Activated CD4-positive, alpha-beta T cell treated with anti-CD3 and anti-CD28 coated beads, Interleukin-2, amount 10 ng/mL, durations not matched to agents 7 days and 5 days (primary cell): ENCODE measurements at places on chromosomes 12 and 14. TPM values are rescaled to one million over a fixed set of nuclear protein-coding genes. Genes with fewer than 3 reads are reported as not detected.
A peak's percentile ranks its signal among the peaks of the same experiment; 100 is the strongest.

The C12orf50 gene
- total RNA-seq: not detected

DNA sequence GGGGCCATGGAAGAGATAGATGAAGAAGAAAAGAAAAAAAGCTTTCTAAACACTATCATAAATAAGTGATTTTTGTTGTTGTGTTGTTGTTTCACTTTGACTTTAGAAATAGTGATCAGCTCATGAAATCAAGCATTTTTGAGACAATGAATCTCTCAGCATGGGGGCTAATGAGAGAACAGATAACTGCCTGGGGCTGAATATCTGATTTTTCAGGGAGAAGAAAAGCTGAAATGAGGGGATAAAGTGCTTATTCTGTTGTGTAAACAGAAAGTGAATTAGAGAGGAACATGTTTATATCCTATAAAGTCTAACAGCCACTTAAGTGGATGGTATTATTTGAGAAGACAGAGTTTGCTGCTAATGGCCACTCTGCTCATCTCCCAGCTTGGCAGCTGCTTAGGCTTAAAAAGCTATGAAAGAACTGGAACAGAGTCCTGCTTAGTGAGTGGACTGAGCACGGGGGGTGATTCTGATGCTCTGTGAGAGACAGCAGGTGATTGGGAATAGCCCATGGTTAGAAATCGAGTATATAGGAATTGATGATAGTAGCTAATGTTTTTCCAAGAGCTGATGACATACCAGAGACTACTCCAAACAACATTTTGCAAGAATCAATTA, 646.1 kb upstream of the TMEM132C start:
- no peaks in the 10 kb centered on the region for H3K36me3 ChIP-seq
- H3K27ac ChIP-seq: no peak overlapping the region
- H3K27me3 ChIP-seq: no peaks in the 10 kb centered on the region
- H3K4me1 ChIP-seq: no peaks in the 10 kb centered on the region

The PLCZ1 gene
- not detected for total RNA-seq

The C12orf54 gene
- not detected for total RNA-seq

GRCh38 chr14:95533822-95534221, 1.0 kb upstream of the GLRX5 start:
- H3K36me3 ChIP-seq: peaks cover 15% of the 10 kb centered on the region
- H3K4me1 ChIP-seq: peaks cover 69% of the 10 kb centered on the region
- H3K4me3 ChIP-seq: peak overlapping the region; percentile 87

The CLEC6A gene
- total RNA-seq: not detected

The POTEG gene
- total RNA-seq: not detected

- H3K4me3 ChIP-seq: no peak overlapping the region
- no peaks in the 10 kb centered on the region for H3K36me3 ChIP-seq
- no peak overlapping the region for H3K27ac ChIP-seq
- no peak for DNase-seq
- no peaks in the 10 kb centered on the region for H3K27me3 ChIP-seq
- no peaks in the 10 kb centered on the region for H3K4me1 ChIP-seq
Measured at GRCh38 chr12:79000501-79000900, 135.9 kb downstream of the SYT1 start.

- H3K4me3 ChIP-seq: no peak overlapping the region
- H3K27ac ChIP-seq: peak overlapping the region; percentile 58
- H3K36me3 ChIP-seq: no peaks in the 10 kb centered on the region
- H3K27me3 ChIP-seq: no peaks in the 10 kb centered on the region
- H3K4me1 ChIP-seq: peaks cover 10% of the 10 kb centered on the region
Measured at GRCh38 chr14:20606190-20606901, 15.2 kb upstream of the RNASE12 start.

- peaks cover 3% of the 10 kb centered on the region for H3K27me3 ChIP-seq
- no peak overlapping the region for H3K27ac ChIP-seq
- no peaks in the 10 kb centered on the region for H3K36me3 ChIP-seq
- H3K4me1 ChIP-seq: no peaks in the 10 kb centered on the region
Measured at GRCh38 chr12:101186291-101186690, 23.7 kb downstream of the SLC5A8 start.

- H3K36me3 ChIP-seq: no peaks in the 10 kb centered on the region
- H3K27me3 ChIP-seq: no peaks in the 10 kb centered on the region
- H3K4me1 ChIP-seq: peaks cover 8% of the 10 kb centered on the region
- H3K27ac ChIP-seq: no peak overlapping the region
- no peak overlapping the region for H3K4me3 ChIP-seq
Measured at GRCh38 chr14:68463705-68464374, 329.0 kb downstream of the ZFP36L1 start.

- no peaks in the 10 kb centered on the region for H3K27me3 ChIP-seq
- H3K4me3 ChIP-seq: peak overlapping the region; percentile 100
- H3K36me3 ChIP-seq: peaks cover 39% of the 10 kb centered on the region
- H3K4me1 ChIP-seq: peaks cover 18% of the 10 kb centered on the region
- DNase-seq: peak; percentile 49
- peak overlapping the region; percentile 99 for H3K27ac ChIP-seq
Measured at GRCh38 chr12:45730084-45730347, 510 bp downstream of the ARID2 start.

The RARG gene
- 59.7 TPM for total RNA-seq

DNA sequence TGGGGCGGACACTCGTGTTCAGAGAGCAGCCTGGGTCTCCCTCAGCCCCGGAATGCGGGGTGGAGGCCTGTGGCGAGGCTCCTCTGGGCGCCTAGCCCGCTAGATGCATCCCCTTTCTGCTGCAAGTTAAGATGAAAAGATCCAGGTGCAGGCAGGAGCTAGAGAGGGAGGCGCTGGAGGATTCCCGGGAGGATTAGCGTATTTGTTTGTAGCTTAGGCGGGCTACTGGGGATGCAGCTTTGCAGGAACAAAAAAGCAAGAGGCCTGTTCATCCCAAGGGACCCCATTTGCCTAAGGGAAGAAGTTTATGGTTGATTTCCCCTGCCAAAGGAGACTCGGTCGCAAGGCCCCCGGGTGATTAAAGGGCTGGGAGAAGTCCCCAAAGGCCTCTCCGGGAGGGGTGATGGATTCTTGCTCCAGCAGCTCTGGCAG, 824 bp downstream of the CCDC177 start:
- no peak overlapping the region for H3K27ac ChIP-seq
- DNase-seq: no peak
- H3K36me3 ChIP-seq: peaks cover 2% of the 10 kb centered on the region
- peaks cover 14% of the 10 kb centered on the region for H3K4me1 ChIP-seq

GRCh38 chr14:105247715-105248367, 492 bp upstream of the BTBD6 start:
- DNase-seq: no peak
- H3K36me3 ChIP-seq: peaks cover 29% of the 10 kb centered on the region
- H3K4me3 ChIP-seq: peak overlapping the region; percentile 75
- peaks cover 34% of the 10 kb centered on the region for H3K4me1 ChIP-seq
- peak overlapping the region; percentile 85 for H3K27ac ChIP-seq

The LRP6 gene
- 1.4 TPM for total RNA-seq

The SERPINA10 gene
- not detected for total RNA-seq

DNA sequence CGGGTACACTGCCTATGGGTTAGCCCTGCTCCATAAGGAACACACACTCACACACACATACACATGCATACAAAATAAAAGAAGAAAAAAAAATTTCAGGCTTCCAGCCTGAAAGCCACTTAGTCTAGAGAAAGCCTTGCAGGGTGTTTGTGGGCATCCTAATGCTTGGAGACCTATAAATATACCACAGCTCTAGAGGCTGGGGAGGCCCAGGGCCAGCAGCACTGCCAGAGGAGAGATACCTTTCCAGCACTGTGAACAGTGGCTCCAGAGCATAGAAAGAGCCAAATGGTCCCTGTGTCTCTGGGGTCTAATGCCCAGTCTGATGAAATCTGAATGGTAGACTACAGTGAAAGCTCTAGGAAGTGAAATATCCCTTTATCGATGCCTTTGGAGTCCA, 12.9 kb downstream of the FAM161B start:
- peaks cover 16% of the 10 kb centered on the region for H3K36me3 ChIP-seq
- H3K4me3 ChIP-seq: no peak overlapping the region
- peaks cover 2% of the 10 kb centered on the region for H3K4me1 ChIP-seq
- no peaks in the 10 kb centered on the region for H3K27me3 ChIP-seq

DNA sequence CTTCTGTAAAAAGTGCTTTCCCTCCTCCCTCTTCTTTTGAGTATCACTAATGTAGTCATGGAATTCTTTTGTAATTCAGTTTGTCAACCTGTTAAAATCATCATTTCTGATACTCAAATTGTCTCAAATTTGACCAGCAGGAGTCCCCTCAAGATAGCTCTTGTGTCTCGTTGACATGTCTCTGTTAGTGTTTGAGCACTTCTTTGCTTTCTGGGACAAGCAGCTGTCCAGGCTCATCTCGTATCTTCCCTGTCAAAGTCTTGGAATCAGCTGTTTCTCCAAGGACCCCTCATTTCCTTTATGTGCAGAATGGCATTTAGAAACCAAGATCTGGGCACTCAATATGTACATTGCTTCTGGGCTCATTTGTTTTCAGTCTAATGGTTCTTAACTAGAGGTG, 10.7 kb downstream of the CIPC start:
- DNase-seq: no peak
- peaks cover 25% of the 10 kb centered on the region for H3K36me3 ChIP-seq
- no peak overlapping the region for H3K4me3 ChIP-seq
- no peak overlapping the region for H3K27ac ChIP-seq
